ENCODE measurements at places on chromosomes 1 and 21. TPM values are rescaled to one million over a fixed set of nuclear protein-coding genes. Genes with fewer than 3 reads are reported as not detected.

GRCh38 chr1:53949023-53949990 is 3.2 kb downstream of the LRRC42 start:
- no peak for DNase-seq

- DNase-seq: no peak
Observed at GRCh38 chr1:6006882-6007281, 14.7 kb upstream of the NPHP4 start.

DNA sequence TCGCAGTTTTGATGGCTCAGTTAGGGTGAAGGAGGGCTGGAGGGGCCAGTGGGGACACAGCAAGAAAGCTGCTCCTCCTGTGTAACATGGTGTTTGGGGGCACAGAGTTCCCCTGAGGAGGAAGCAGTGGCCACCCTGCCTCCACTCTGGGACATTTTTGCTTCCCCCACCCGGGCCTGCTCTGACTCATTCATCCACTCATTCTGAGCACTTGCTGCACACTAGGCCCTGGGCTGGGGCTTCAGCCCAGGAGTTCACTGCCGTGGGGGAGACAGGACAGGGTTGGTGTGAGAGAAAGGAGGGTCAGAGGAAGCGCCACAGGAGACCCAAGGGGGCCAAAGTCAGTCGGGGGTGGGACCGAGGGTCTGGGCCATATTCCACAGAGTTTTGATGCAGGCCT is 41.4 kb upstream of the ACOT11 start:
- DNase-seq: no peak

GRCh38 chr1:175078629-175079028 is 11.0 kb downstream of the TNN start:
- DNase-seq: no peak

DNA sequence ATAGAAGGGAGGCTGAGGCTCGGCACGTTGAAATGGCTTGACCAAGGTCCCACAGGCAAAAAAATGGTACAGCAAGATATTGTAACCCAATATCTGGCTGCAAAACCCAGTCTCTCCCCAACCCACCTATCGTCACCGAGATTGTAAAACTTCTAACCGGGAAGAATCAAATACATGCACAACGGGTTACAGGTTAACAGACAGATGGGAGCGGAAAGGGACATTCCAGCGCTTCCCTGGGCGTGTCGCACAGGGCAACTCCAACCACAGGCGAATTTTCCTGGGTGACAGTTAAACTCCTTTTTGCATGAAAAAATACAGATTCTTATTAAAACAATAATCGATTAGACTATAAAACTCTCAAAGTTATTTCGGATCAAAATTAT is 31.8 kb upstream of the JUN start:
- no peak for DNase-seq

- no peak for DNase-seq
Observed at GRCh38 chr1:36088265-36088576, 471 bp upstream of the ADPRS start.

DNA sequence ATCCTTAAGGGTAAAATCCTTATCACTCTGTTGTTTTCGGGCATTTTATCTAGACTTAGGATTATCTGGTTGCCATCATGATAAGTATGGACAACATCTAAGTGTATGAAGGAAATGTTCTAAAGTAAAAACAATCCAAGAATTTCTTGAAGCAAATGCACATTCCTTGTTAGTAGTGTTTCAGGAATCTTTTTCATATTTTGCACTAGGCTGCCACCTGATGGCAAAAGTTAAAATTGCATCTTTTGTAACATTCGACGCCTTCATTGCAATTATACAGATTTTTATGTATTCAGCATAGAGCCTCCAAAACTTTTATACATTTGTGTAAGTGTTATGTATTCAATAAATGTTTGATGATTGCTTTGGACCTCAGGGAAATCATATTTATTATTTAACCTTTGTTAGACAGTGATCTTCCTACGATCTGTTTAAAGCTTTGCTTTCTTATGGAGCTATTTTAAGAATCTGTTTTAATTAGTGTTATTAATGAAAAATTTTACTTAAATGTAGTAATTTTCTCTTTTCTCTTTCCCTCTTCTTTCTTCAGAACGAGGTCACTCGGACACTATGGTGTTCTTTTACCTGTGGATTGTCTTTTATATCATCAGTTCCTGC is 49.4 kb upstream of the KIAA1614 start:
- DNase-seq: no peak

DNA sequence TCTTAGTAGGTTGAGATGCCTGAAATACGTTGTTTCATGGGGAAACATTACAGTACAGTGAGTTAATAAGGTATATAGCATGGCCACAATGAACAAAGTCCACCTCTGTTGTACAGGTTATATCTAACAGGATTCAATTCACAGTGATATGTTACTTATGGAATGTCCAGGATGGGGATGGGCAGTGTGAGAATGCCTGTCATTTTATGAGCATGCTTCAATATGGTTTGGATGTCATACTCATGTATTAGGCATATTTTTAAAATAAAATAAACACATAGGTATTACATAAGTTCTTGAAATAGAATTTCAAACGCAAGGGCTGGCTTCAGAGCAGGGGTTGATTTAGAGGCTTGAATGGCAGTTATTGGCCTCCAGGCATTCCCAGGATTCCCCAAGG is 6.1 kb upstream of the PHLDA3 start:
- no peak for DNase-seq

Gene PTPRC
- total RNA-seq: 86.8 TPM

Gene KRTAP21-3
- total RNA-seq: not detected

Gene CFHR4
- not detected for total RNA-seq

Gene CRYBG2
- not detected for total RNA-seq

Gene CYB5RL
- total RNA-seq: 8.7 TPM

Measured in thoracic aorta (tissue), 2 donors.